ENCODE measurements at places on chromosomes 3 and 15. TPM values are rescaled to one million over a fixed set of nuclear protein-coding genes. Genes with fewer than 3 reads are reported as not detected.

Gene COPG1
- 157 TPM for total RNA-seq

Gene ALPK3
- 1.1 TPM for total RNA-seq

Gene COL8A1
- total RNA-seq, result 0.09 TPM

Gene GP5
- total RNA-seq, result 1.4 TPM

- H3K36me3 ChIP-seq, result no peaks in the 10 kb centered on the region
- ATAC-seq, result no peak
- H3K27me3 ChIP-seq, result peaks cover 4% of the 10 kb centered on the region
- H3K27ac ChIP-seq, result no peak overlapping the region
These were observed 484.2 kb upstream of the THBS1 start for GRCh38 chr15:39096608-39097205.

GRCh38 chr3:141279077-141279967, 47.7 kb downstream of the PXYLP1 start:
- no peak overlapping the region for H3K4me3 ChIP-seq
- ATAC-seq, result peak; percentile 13
- no peaks in the 10 kb centered on the region for H3K27me3 ChIP-seq
- peak overlapping the region; percentile 22 for H3K27ac ChIP-seq
- no peaks in the 10 kb centered on the region for H3K36me3 ChIP-seq

DNA sequence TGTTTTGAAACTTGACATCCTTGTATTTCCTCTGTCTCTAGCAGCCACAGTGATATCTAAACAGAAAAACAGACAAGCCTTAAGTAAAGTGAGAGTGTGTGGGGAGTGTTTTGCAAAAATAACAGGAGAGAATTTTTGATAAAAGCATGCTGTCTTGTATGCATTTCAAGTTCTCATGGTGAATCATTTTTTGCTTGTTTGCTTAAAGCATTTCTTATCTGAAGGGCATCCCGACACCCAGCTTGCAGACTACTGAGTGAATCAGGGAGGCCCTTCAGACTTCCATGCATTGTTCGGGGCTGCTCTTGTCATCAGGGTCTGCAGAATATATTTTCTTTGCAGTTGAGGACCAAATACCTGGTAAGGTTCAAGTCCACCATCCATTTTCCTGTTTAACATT, 8.5 kb downstream of the CGNL1 start:
- no peak overlapping the region for H3K27ac ChIP-seq
- no peaks in the 10 kb centered on the region for H3K4me1 ChIP-seq
- H3K27me3 ChIP-seq, result peaks cover 16% of the 10 kb centered on the region

GRCh38 chr3:23258110-23258509, 55.0 kb downstream of the UBE2E2 start:
- H3K36me3 ChIP-seq, result no peaks in the 10 kb centered on the region
- no peak overlapping the region for H3K4me3 ChIP-seq
- ATAC-seq, result no peak
- H3K4me1 ChIP-seq, result no peaks in the 10 kb centered on the region

Data from activated T-helper 17 cell treated with anti-CD3 and anti-CD28 coated beads, Interleukin-2, amount 50 U/mL, for 72 hours (primary cell).